ENCODE measurements at places on chromosomes 7 and 10.

DNA sequence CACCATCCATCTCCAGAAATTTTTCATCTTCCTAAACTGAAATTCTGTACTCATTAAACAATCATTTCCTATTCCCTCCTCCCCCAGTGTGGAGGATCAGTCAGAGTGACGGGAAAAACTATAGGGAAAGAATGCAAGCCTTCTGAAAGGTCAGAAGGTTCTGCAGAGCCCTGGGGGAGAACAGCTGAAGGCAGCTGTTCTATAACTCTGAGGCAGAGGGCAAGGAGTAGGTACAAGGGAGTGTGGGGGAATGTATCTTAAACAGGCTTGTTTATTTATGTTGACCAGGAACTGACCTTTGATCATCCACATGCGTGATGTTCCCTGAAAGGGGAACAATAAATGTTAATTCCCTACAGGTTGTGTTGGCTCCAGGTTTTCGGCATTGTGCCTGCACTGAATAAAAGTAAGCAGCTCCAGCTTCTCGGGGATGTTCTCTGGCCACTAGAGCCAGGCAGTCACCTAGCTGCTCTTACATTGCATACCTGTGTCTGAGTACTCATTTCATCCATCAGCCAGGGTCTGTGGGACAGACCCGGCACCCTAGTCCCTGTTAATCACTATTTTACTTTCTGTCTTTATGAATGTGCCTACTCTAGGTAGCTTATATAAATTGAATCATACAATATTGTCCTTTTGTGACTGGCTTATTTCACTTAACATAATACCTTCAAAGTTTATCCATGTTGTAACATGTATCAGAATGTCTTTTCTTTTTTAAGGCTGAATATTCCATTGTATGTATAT is 5.8 kb downstream of the IFIT1 start:
- ATAC-seq = no peak

DNA sequence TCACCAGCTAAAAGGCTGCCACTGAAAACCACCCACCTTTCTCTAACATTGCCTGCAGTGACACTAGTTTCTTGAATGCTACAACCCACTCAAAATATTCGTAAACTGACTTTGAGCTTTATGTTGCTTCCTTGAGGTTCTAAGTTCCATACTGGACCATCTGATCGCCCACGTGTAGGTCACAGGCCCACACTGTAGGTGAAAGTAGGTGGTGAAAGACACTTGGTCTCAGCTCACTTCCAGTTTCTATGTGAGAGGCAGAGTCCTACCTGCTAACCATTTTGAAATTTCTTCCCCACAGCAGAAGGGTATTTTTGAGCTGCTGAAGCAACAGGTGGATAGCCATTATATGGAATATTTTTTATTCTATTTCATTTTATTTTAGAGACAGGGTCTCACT is 97.3 kb downstream of the MYO3A start:
- no peak for ATAC-seq

GRCh38 chr10:91603931-91604331 is 28.9 kb downstream of the PPP1R3C start:
- no peak for ATAC-seq

- ATAC-seq = no peak
These were observed 4.0 kb upstream of the RBM28 start for GRCh38 chr7:128347647-128348097.

- ATAC-seq = no peak
These were observed 33.1 kb downstream of the PRR15 start for GRCh38 chr7:29596593-29597178.

- no peak for ATAC-seq
These were observed 59.5 kb downstream of the SIRT1 start for GRCh38 chr10:67943917-67944316.

- ATAC-seq = no peak
These were observed 112.0 kb downstream of the PDE1C start for GRCh38 chr7:31958226-31958625.

- peak; percentile 80 for ATAC-seq
These were observed 245.0 kb downstream of the PRPF18 start for GRCh38 chr10:13831711-13832141.

DNA sequence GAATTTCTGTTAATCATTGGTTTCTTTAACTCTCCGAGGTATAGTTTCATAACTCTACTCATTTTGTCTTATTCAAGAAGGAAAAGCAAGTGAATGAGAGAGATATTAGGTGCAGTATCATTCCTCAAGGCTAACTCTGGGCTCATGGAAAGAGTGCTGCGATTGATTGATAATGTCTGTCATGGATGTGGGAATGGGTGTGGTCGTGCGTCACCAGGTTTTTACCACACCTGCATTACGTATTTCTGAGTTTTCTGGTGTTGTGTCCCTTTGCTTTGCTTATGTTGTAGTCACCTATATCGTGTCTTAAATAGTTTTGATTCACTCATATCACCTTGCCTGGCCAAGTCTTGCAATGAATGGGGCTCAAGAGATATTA is 44.9 kb upstream of the ZNF438 start:
- no peak for ATAC-seq

DNA sequence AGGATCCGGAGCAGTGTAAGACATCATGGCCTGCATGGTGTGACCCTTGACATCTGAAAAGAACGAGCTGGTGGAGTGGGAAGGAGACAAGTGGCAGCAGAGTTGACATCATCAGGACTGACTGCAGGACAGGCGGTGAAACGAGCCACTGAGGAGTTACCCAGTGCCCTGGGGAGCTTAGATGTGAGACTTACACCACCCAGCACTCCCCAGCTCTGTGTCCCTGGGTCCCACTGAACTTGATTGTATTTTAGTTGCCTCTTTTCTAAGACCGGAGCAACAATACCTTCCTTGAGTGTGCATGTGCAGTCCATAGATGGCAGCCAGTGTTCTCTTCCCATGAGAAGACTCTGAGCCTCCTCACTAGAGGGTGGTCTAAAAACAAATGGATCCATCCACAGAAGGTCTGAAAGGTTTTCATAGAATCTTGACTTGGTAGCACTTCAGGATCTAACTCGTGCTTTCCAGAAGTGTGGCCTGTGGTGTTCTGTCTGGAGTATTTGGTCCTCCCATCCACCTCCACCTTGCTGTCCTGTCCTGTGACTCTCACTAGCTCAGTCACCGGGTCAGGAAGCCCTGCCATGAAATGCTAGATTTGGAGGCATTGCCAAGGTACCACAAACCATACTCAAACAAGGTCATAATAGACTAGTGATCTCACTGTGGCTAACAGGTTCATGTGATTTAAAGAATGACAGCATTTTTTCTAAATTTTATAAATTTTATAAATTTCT is 59.0 kb downstream of the IKZF1 start:
- no peak for ATAC-seq

- no peak for ATAC-seq
These were observed 595.9 kb upstream of the AUTS2 start for GRCh38 chr7:69002416-69002815.

GRCh38 chr10:119161680-119162451 is 3.6 kb downstream of the SFXN4 start:
- no peak for ATAC-seq
